ENCODE measurements at places on chromosomes 5 and 9. TPM values are rescaled to one million over a fixed set of nuclear protein-coding genes. Genes with fewer than 3 reads are reported as not detected.

Gene DIRAS2
- not detected for total RNA-seq

Gene FOXD1
- total RNA-seq, result not detected

Gene DMGDH
- total RNA-seq, result not detected

GRCh38 chr9:136718345-136719194 is 6.2 kb downstream of the DIPK1B start:
- DNase-seq, result no peak

DNA sequence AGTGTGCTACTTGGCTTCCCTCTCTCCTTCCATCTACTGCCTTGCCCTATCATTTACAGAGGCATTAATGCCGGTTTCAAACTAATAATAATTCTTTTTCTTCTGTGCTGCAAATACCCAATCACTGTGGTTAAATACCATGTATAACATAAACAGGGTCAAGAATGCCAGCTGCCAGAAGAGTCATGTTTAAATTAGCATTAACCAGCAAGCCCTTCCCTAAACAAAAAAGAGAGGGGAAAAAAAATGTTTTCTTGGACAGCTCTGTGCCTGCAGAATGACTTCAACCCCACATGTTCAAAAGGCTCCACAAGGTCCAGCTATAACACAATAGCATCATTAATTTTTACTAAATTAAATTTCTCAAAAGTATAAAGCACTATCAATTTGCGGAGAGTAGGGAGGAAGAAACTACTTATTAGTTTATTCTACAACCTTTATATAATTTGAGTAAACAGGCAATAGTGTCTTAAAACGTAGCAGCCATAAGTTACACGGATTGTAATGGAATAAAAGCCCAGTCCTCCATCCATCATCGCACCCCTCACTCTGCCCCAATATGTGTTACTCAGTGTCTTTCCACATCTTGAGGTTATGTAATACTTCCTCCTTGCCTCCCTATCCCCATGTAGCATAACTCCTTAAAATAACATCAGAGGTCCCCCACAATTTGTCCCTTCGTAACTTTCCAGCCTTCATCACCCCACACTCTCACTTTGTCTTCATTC is 3.9 kb downstream of the LPAR1 start:
- no peak for DNase-seq

GRCh38 chr5:67073045-67073680 is 123.4 kb downstream of the CD180 start:
- no peak for DNase-seq

Measured in activated naive CD8-positive, alpha-beta T cell treated with anti-CD3 and anti-CD28 coated beads, Interleukin-2, amount 10 ng/mL, durations not matched to agents 7 days and 5 days (primary cell).